ENCODE measurements at places on chromosomes 6 and 20.
A peak's percentile ranks its signal among the peaks of the same experiment; 100 is the strongest.

DNA sequence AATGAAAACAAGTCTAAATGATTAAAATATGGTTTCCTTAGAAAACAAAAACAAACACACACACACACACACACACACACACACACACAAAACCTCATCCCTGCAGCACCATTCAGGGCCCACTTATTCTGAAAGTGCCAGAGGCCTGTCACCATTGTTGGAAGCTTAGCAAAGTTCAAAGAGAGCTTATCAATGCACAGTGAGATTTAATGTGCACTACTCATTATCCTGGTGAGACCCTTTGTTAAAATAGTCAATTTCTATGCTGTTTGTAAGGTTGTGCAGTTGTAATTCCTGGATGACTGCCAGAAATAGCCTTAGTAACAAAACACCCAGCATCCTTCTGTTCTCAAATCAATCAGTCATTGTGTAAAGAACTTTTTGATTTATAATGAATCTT is 482.9 kb downstream of the GRIK2 start:
- no peak for DNase-seq

DNA sequence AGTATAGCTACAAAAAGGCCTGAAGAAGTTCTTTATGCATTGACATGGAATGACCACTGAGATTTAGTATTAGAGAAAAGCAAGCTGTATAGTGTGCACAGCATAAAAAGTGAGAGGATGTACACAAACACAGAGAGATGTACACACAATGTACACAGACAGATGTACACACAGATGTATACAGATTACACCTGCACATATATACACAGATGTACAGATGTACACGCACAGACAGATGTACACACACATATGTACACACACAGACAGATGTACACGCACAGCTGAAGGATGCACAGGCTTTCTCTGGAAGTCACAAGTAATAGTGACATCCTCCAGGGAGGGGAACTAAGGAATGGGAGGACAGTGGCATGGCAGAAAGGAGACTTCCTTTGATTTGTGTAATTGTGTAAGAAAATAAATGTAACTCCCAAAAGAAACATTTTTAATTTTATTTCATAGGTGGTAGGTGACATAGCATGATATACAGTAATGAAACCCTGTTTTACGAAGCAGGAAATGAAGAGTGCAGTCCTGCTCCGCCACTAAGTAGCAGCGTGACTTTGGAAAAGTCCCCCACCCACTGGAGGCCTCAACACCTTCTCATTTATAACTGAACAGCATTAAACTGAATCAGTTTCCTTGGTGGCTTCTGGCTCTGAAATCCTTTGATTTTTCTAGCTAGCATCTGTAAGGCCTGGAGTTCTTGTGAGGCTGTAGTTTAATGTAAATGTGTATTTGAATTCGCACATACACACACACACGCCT is 14.1 kb downstream of the NFATC2 start:
- DNase-seq: peak; percentile 34

GRCh38 chr6:135851442-135852271 is at the start of gene PDE7B:
TSS of gene PDE7B (plus strand) at chr6:135851701.
- DNase-seq: peak; percentile 59

DNA sequence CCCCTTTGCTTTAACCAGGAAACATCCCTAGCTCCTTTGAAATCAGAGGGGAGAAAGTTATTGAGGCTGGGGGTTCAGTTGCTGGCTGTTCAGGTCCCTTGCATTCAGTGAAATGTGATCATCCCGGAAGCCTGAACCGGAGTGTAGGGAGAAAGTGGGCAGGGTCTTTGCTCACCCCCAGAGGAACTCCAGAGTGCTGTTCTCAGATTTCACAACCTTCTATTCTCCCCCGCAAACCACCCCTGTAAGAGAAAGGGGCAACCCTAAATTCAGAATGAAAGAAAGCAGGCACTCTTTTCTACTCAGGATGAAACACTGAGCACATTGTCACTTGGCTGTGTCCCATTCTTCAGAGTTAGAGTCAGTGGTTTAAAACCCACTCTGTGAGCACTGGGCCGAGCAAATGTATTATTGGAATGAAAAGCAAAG is 139.8 kb downstream of the KHDC1L start:
- DNase-seq: no peak

GRCh38 chr6:134057478-134057877 is 5.1 kb upstream of the SLC2A12 start:
- DNase-seq: no peak

GRCh38 chr6:36578431-36578830 is 15.7 kb upstream of the SRSF3 start:
- DNase-seq: no peak

- no peak for DNase-seq
Observed at GRCh38 chr20:24273251-24273650, 196.2 kb upstream of the SYNDIG1 start.

- no peak for DNase-seq
Observed at GRCh38 chr6:161115468-161115867, 123.9 kb downstream of the MAP3K4 start.

- DNase-seq: no peak
Observed at GRCh38 chr6:74065705-74066104, 369.7 kb downstream of the CD109 start.

GRCh38 chr6:160978141-160978901 is 13.2 kb upstream of the MAP3K4 start:
- no peak for DNase-seq

DNA sequence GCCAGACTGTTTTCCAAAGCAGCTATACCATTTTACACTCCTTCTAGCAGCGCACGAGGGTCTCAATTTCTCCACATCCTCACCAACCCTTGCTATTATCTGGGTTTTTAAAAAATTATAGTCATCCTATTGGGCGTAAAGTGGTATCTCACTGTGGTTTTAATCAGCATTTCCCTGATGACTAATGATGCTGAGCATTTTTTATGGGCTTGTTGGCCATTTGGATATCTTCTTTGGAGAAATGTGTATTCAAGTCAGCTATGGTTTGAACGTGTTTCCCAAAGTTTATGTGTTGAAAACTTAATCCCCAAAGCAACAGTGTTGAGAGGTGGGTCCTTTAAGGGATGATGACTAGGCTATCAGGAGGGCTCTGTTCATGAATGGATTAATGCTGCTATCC is 6.7 kb downstream of the MCUR1 start:
- no peak for DNase-seq

DNA sequence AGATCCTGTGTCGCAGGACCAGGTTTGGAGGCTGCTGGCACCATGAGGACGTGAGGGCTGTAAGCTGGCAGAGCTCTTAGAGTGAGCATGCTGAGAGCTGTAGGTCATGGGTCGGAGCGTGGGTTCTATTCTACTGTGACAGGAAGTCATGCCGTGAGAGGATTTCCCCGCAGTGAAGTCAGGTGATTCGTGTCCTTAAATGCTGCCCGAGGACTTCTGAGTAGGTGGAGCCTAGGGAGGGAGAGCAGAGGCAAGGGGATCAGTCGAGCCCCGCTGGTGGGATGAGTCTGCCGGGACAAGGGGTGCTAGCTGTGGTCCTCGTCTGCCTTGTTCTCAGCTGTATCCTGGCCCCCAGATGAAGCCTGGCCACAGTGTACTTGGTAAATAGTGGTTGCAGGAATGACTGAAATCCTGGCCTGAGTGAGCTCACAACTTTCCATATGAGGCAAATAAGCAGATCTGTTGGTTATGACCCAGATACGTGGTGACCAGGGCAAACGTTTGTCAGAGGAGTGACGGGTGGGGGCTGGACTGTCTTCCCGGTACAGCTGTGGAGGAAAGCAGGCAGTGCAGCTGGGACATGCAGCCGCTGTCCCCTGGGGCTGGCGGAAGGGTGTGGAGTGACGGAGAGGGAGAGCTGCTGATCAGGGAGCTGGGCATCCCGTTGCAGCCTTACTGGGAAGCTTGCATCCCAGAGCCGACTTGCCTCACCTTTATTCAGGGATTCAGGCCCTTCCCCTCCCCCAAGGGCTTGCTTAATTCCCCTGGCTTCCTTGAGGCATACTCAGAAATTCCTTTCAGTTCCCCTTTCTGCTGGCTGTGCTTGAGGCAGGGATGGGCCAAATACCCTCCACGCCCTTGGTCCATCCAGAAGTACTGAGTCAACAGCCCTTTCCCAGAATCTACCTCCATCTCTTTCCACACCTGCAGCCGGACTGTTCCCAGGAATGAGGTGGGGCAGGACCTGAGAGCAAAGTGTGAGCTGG is 250.9 kb upstream of the RREB1 start:
- peak; percentile 54 for DNase-seq

- no peak for DNase-seq
Observed at GRCh38 chr20:32040142-32040953, 11.7 kb upstream of the HCK start.

- no peak for DNase-seq
Observed at GRCh38 chr6:86193821-86194220, 551.1 kb upstream of the SYNCRIP start.

- DNase-seq: peak; percentile 23
Observed at GRCh38 chr6:89433252-89434149, 549 bp downstream of the ANKRD6 start.

- DNase-seq: peak; percentile 68
Observed at GRCh38 chr6:85449388-85449817, 480 bp upstream of the NT5E start.

DNA sequence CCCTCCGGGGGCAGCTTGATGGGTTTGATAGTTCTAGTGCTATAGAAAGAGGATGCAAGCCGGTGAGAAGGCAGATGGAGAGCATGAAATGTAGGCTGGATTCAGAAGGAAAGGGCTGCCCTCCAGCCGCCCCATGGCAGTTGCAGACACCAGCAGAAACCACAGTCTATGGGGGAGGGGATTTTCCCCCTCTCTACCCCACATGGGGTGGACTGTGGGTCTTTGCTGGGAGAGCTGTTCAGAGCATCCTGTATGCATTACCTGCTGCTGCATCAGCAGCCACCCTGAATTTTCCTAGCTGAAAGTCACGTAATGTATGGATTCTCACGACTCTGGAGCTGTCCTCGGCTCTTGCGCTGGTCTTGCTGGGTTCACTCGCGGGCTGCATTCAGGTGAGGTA is 48.8 kb upstream of the CST5 start:
- no peak for DNase-seq

DNA sequence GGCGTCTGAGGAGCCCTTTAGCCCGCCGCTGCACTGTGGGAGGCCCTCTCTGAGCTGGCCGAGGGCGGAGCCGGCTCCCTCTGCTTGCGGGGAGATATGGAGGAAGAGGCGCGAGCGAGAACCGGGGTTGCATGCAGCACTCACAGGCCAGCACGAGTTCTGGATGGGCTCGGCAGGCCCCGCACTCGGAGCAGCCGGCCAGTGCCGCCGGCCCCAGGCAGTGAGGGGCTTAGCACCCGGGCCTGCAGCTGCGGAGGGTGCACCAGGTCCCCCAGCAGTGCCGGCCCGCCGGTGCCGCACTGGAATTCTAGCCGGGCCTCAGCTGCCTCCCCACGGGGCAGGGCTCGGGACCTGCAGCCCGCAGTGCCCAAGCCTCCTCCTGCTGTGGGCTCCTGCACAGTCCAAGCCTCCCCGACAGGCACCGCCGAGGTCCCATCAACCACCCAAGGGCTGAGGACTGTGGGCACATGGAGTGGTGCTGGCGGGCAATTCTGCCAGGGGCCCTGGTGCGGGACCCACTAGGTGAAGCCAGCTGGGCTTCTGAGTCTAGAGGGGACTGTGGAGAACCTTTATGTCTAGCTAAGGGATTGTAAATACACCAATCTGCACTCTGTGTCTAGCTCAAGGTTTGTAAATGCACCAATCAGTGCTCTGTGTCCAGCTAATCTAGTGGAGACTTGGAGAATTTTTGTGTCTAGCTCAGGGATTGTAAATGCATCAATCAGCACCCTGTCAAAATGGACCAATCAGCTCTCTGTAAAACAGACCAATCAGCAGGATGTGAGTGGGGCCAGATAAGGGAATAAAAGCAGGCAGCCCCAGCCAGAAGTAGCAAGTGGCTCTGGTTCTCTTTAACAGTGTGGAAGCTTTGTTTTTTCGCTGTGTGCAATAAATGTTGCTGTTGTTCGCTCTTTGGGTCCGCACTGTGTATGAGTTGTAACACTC is 329.7 kb upstream of the JARID2 start:
- no peak for DNase-seq

- DNase-seq: no peak
Observed at GRCh38 chr6:99821164-99821563, 172.9 kb downstream of the MCHR2 start.

DNA sequence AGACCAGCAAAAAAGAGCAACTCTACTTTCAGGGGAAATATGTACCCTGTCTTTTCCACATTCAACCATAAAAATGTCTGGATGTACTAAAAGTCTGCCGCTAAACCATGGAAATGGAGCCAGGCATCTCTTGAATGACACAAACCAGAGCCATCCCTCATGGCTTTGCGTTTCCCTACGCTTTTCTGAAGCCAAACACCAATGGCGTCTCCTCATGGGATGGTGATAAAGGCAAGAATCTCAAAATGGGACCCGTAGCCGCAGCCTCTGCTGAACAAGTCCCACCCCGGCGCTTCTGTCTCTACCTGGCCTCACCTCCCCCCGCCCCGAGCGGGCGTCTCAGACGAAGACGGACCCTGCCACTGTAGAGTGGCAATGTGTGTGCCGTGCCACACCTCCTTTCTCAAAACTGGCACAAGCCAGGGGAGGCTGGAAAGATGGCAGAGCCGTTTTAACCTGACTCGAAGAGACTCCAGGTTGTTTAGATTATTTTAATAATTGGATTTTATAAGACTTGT is 80.3 kb upstream of the AFDN start:
- DNase-seq: no peak

- no peak for DNase-seq
Observed at GRCh38 chr6:117494694-117495318, 12.3 kb downstream of the DCBLD1 start.

- peak; percentile 85 for DNase-seq
Observed at GRCh38 chr6:134240665-134241431, 77.1 kb downstream of the SGK1 start.

DNA sequence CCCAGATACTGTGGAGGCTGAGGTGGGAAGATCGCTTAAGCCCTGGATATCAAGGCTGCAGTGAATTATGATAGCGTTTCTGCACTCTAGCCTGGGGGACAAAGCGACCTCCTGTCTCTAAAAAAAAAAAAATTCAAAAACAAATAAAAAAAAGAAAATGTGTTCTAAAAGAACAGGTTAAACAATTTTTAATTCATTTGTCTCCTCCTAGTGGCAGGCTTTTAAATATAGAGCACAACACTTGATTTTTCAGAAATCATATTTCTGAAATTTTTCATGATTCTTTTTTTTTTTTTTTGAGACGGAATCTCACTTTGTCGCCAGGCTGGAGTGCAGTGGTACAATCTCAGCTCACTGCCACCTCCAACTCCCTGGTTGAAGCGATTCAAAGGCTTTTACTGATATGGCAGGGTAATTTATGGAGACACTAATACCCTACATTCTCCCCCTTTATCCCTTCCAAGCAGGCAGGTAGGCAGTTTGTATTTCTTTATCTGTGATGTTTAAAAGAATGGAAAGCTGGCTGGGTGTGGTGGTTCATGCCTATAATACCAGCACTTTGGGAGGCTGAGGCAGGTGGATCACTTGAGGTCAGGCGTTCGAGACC is 8.7 kb upstream of the GTF3C6 start:
- DNase-seq: no peak

GRCh38 chr20:2921506-2921905 is 48.2 kb downstream of the PTPRA start:
- DNase-seq: no peak

DNA sequence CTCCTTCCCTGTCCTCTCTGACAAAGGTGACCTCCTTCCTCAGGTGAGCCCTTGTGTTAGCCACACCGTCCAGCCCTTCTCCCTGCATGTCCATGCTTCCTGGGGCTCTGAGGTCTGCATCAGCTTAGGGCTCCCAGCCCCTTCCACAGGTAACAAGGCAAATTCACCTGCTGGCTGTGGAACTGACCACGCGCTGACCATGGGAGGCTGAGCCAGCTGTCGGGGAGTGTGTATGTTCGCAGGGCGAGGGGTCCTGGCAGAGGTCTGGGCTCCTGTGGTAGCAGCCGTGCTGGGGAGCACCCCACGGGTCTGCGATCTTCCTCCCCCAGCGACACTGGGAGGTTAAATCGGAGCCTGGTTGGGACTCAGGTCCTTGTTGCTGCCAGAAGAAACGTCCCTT is 136.7 kb downstream of the PHACTR3 start:
- no peak for DNase-seq

All from activated CD4-positive, alpha-beta T cell treated with anti-CD3 and anti-CD28 coated beads, Interleukin-2, amount 10 ng/mL, durations not matched to agents 7 days and 5 days (primary cell).